Stimulated activated naive CD8-positive, alpha-beta T cell treated with anti-CD3 and anti-CD28 coated beads, Interleukin-15, amount 100 ng/mL, for 72 hours (primary cell): ENCODE measurements at places on chromosomes 16 and 17.

GRCh38 chr17:34307110-34307509, 12.1 kb upstream of the CCL8 start:
- DNase-seq, result no peak

DNA sequence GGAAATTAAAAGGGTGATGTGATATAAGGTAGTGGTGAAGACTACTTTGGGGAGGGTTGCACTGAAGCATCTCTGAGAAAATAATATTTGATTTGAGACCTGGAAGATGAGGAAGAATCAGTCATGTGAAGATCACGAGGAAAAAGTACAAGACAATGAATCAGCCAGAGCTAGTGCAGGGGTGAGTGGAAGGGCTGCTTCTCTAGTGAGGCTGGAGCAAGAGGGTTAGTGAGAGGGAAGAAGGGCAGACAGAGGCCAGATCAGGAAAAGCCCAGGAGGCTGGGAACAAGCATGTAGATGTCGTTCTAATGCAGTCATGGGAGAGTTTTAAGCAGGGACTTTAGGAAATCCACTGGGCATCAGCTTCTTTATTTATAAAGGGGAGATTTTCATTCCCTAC, 504.2 kb upstream of the SALL1 start:
- no peak for DNase-seq

GRCh38 chr16:23508589-23509440, 1.5 kb downstream of the GGA2 start:
- no peak for DNase-seq

DNA sequence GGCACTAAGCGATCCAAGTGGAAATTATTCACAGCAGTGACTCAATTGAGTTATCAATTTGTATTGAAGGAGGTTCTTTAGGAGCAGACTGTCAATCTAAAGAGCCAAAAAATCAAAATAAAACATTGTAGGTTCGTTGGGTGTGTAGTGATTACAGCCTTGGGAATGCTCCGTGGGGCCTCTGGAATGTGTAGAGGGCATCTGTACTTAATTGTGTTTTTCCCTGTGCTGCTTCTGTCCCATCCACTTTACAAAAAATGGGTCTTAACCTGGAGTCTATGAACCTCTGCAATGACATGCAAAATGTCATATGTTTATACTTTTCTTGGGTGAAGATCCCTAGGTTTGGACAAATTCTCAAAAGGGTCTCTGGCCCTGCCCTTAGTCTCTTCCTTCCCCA, 215.1 kb downstream of the CCDC182 start:
- DNase-seq, result no peak

DNA sequence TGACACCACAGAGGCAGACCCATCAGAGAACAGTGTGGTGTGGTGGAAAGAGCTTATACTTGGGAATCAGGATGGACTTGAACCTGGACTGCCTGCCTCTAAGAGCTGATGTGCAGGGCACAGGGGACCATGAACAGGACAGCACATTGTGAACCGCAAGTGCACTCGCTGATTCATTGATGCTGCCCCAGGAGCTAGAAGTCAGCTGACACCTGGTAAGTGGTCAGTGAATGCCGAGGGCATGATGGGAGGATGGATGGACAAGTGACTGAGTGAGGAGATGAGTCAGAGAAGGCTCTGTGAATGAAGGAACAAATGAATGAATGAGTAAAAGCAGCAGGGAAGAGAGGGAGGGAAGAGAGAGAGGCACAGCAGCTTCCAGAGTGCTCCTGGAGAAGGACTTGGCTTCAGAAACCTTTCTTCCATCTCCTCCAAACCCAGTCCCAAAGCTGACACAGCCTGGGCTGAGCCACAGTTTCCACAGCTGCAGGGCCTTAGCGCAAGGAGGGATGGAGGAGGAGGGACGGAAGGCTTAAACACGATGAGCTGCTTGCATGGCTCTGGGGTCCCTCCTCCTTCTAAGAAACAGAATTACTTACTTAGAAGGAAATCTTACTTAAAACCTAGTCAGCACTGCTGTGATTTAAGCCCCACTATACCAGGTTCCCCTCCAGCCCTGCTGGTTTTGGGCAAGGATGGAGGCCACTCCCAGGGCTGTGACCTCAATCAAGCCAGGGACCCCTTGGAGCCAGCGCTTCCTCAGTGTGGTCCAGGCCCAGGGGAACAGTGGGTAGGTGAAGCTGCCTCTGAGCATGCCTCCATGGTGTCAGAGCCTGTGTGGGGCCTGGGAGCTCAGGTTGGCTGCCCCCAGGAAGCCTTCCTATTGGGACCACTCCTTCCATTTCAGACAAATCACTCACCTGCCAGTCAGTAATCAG, 184.6 kb downstream of the TMEM132E start:
- no peak for DNase-seq

- no peak for DNase-seq
Observed at GRCh38 chr16:69301861-69302260, 9.3 kb upstream of the VPS4A start.

GRCh38 chr17:49939318-49939717, 29.7 kb upstream of the DLX4 start:
- DNase-seq, result no peak
